ENCODE measurements at places on chromosomes 11 and 22.

GRCh38 chr22:22944268-22944985, 56.8 kb downstream of the IGLL5 start:
- no peak for DNase-seq

DNA sequence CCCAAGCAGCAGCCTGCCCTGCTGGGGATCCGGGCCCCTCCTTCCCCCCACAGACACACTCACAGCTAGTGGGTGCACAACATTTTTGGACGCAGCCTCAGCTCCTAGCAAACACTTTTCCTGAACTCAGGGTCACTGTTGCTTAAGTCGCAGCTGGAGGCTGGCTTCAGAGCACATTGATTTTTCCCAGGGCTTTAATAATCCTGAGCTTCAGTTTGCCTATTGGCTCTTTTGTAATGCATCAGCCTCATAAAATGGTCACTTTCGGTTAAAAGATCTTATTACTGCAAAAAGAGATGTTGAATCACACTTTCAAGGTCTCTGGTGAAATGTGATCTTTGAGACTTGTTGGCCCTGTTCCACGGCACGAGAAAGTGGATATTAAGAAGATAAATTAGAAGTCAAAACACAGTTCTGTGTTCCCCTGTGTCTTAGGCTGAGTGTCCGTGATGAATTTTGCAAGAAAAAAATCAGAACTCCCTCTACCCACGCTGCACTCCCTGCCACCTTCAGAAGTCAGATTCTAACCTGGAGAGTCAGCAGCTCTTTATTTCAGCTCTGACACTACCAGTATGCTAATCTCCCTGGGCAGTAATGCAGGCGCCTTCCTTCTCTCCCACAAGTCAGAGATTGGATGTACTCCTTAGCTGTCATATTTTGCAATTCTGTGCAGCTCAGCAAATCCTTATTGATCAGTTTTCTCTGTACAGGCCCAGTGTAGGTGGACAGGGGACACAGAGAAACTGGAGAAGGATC, 158.2 kb upstream of the E2F8 start:
- peak; percentile 83 for DNase-seq

DNA sequence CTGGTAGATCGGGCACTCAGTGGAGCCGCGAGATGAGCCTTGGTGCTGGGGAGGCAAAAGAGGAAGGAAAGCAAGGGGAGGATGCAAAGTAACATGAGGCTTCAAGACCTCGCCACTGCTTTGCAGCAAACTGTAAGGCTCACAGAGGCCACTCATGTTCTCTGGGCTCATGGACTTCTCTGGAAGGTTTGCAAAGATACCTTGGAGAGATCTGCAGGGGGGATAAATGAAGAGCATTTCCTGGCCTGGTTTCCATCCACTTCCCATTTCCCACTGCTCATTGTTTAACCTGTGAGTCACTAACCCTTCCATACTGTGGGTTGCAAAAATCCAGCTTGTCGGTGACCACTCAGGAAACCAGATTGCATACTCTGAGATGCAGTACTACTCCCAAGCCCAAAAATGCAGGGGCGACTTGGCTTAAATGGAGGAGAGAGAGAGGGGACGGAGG, 38.5 kb downstream of the OSBP2 start:
- peak; percentile 44 for DNase-seq

GRCh38 chr11:71310184-71310583, 57.8 kb upstream of the SHANK2 start:
- no peak for DNase-seq

DNA sequence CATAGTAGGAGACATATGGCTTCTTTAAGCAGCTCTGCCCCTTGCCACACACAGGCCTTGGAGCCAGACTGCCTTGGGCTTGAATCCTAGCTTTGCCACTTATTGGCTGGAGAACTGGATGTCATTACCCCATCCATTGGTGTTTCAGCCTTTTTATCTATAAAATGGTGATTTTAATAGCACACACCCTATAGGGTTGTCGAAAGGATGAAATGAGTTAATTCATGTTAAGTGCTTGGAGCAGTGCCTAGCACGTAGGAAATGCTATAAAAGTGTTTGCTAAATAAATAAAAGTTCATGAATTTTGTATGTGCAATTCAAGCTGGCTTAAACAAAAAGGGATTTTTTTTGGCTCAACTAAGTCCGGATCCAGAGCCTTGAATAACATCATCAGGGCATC, 120.7 kb downstream of the TIMP3 start:
- DNase-seq = no peak

DNA sequence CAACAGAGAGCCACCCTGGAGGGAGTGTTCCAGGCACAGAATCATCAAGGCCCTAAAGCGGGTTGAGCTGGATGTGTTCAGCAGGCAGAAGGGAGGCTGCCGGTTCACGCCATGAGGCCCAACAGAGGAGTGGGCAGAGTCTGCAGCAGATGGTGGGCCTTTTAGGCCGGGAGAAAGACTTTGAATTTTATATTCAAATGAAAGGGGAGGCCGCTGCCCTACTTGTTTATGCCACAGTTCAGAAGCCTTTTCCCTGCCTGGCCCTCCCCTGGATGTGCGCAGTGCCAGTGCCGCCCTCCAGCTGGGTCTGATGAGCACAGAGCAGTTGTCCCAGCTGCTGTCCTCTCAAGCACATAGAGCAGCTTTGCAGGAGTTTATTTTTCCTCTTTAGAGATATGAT, 46.9 kb upstream of the TTC12 start:
- DNase-seq = no peak

DNA sequence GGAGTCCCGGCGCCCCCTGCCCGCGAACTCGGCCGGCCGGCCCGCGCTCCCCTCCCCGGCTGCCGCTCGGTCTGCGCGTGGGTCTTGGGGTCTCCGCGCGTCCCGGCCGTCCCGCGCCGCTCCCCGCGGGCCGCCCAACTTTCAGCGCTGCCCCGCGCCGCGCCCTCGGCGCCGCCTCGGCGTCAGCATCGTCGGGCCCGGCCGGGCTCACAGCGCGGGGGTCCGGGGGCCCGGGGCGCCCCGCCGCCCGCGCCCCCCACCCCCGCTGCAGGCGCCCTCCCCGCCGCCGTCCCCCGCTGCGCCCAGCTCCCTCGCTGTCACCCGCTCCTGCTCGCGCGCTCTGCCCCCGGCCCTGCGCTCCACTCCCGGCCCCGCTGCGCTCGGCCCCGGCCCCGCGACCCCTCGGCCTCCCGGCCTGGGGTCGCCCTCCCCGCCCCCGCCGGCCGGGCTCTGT, at the start of gene KCNJ4:
Gene KCNJ4 (minus strand): TSS at position 124 of the 454 bp plus-strand sequence. CDS start 27,067 bp downstream, outside the sequence.
- DNase-seq = no peak

DNA sequence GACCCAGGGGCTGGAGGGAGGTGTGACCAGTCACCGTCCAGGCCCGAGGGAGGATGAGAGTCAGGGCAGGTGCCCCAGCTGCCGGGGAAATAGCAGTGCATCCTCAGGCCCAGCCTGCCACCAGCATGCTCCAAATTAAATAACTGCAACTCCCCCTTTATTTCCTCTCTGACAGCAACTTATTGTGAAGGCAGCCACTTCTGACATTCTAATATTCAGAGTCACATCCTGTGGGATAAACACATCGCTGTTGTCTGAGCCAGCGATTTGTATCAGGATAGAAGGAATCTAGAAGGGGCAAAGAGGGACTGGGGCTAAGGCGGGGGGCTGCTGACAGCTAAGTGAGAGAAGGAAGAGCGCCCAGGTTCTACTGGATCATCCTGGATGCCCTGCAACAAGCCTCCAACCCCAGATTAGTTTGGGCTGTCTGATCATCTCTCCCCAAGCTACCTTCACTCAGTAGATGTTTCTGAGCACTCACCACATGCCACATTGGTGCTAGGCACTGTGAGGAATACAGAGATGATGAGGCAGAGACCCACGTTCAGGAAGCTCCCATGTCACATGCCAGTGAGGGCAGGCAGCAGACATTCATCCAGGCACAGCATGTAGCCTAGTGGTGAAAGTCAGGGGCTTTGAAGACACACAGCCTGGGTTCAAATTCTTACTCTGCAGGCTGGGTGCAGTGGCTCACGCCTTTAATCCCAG, 214.1 kb downstream of the BUD13 start:
- DNase-seq = peak; percentile 80

GRCh38 chr11:29432719-29433325, 584.0 kb downstream of the KCNA4 start:
- DNase-seq = peak; percentile 10

DNA sequence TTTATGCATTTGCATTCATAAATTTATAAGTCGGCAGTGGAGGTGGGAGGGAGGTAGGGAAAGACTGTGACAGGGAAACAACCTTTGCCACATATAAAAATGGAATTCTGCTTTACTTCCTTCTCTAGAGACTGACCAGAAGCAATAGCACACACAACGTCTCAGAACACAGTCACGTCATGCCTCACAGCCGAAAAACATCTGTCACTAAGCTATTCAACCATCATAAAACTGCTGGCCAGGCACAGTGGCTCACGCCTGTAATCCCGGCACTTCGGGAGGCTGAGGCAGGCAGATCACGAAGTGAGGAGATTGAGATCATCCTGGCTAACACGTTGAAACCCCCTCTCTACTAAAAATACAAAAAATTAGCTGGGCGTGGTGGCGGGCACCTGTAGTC, 101.0 kb upstream of the CHRM4 start:
- peak; percentile 15 for DNase-seq

- peak; percentile 18 for DNase-seq
Observed at GRCh38 chr11:15146271-15147003, 31.7 kb downstream of the INSC start.

- no peak for DNase-seq
Observed at GRCh38 chr11:73524774-73525173, 73.1 kb downstream of the FAM168A start.

DNA sequence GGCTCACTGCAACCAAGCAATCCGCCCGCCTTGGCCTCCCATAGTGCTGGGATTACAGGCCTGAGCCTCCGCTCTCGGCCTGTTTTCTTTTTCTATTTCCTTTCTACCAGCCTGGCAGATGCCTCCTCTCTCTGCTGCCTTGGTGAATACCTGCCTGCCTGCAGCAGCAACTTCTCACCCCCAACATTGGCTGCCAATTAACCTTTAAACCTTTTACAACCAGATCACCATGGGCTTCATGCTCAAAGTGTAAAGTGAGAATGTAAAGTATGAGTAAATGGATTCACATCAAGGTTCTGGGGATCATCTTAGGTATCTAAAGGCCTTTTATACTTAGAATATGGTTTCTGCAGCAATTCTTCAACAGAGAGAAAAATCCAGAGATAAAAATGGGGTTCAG, 13.0 kb upstream of the FCHSD2 start:
- DNase-seq = no peak

DNA sequence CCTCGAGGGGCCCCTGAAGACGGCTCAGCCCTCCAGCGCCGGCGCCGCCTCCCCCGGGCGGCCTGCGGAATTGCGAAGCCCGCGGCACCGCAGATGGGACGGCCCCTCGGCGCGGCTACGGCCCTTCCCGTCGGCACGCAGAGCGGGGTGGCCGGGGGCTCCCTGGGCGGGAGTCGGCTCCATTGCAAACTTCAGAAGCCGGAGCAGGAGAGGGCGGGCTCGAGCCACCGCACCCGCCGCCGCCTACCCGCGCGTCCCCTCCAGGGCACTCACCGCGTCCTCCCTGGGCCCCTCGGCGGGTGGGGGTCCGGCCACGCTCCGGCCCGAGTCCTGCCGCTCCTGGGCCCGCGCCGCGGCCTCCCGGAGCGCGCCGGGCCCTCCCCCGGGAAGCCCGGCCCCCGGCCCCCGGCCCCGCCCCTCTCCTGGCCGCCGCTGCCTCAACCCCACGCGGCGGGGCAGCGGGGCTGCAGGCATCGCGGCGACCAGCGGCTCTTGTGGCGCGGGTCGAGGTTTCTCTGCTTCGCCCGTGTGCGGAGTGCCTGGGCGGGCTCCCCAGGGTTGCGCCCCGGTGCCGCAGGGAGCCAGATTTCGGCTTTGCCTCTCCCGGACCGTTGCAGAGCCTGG, at the start of gene PACSIN3:
Gene PACSIN3 (minus strand): TSS at position 359 of the 624 bp plus-strand sequence. CDS start 3,707 bp downstream, outside the sequence.
- DNase-seq = peak; percentile 41

DNA sequence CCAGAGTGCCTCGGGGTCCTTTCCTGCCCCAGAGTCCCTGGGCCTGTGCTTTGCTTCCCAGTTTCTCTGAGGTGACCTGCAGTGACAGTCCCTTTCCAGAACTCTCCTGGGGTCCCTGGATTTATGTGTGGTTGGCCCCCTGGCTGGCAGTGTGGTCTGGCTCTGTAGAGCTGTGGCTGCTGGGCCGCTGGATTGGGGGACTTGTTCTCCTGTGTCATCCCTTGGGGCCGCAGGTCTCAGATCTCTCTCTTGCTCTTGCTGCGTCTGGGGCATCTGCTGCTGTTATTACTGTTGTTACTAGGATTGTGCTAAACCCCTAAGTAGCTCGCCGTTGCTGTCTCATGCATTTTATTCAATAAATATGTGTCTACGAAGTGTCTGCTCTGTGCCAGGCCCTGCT, 31.9 kb downstream of the FAM83F start:
- DNase-seq = no peak

GRCh38 chr11:34316347-34317035, 41.3 kb downstream of the ABTB2 start:
- peak; percentile 40 for DNase-seq

DNA sequence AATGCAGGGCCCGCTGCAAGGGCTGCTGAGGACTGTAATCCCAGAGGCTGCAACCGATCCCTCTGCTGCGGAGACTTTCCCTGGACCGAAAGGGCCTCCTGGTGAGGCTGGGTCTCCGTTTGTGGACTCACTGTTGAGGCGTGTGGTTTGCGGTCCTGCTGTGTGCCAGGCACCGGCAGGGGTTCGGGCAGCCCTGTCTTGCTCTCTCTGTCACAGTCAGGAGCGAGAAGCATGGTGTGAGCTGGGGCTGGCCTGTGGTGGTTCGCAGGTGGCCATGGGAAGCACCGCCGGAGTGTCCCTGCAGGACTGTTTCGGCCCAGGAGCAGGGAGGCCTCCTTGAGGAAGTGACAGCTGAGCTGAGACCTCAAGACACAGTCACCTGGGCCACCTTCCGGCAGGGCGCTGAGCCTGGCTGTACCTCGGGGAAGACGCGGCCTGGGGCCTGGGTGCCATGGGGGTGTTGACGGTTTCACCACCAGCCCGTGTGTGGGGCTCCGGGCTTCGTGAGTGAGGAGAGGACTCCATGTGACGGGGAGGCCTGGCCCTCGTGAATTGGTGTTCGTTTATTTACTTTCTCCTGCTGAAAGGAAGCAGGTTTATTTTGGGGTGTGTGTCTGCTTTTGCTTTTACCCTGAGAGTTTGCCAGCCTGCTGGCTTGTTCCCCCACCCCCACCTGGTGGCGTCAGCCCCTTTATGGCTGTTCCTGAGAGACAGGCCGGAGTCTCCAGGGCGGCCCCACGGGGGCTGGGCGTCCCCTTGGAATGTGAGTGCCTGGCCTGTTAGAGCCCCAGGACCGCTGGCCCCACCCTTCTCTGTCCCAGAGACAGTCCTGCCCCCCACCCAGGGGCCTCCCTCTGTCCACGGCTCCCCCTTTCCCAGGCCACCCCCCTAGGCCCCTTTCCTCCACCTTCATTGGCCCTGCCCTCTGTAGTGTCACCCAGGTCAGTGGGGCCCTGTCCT, 122.5 kb downstream of the KCNQ1OT1 start:
- DNase-seq = no peak

DNA sequence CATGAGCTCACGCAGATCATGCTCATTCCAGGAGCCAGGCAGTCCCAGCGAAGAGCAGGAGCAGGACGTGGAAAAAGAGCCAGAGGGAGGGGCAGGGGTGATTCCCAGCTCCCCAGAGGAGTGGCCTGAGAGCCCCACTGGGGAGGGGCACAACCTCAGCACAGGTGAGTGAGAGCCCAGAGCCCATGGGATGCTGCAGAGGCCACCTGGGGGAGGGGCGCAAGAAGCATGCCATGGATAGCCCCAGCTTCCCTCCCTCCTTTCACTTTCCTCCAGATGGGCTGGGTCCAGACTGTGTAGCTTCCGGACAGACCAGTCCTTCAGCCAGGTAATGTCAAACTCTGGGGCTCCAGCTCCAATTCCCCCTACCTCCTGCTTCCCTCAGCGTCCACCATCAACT, 6.2 kb downstream of the SMTNL1 start:
- no peak for DNase-seq

All from fibroblast of skin of right quadriceps (primary cell).